ENCODE measurements at places on chromosomes 6 and 20. TPM values are rescaled to one million over a fixed set of nuclear protein-coding genes. Genes with fewer than 3 reads are reported as not detected.

Gene BANF2
- total RNA-seq = not detected

Gene APMAP
- total RNA-seq = 62.1 TPM

Gene GTPBP2
- 76.4 TPM for total RNA-seq

Gene RALY
- 157 TPM for total RNA-seq

Gene BCAS4
- total RNA-seq = 29.8 TPM

Gene LTA
- 0.87 TPM for total RNA-seq

Gene GRIK2
- 6.0 TPM for total RNA-seq

Gene GUCA1A
- total RNA-seq = 10.9 TPM

Gene TSHZ2
- 0.23 TPM for total RNA-seq
